ENCODE measurements at places on chromosomes 12 and 14. TPM values are rescaled to one million over a fixed set of nuclear protein-coding genes. Genes with fewer than 3 reads are reported as not detected.

The MANSC4 gene
- not detected for total RNA-seq

The ATP5F1B gene
- 273 TPM for total RNA-seq

The COX14 gene
- total RNA-seq = 29.6 TPM

The SRP54 gene
- total RNA-seq = 38.6 TPM

The DGLUCY gene
- total RNA-seq = 58.1 TPM

The BAZ2A gene
- total RNA-seq = 23.0 TPM

The EP400 gene
- total RNA-seq = 9.0 TPM

The CFAP251 gene
- total RNA-seq = 1.6 TPM

The TEX52 gene
- not detected for total RNA-seq

The KLRC1 gene
- total RNA-seq = 1.5 TPM

The CLECL1 gene
- 0.17 TPM for total RNA-seq

The BICDL1 gene
- 2.1 TPM for total RNA-seq

The NINJ2 gene
- total RNA-seq = 6.7 TPM

All from liver (tissue), 10 donors.